Activated CD4-positive, alpha-beta T cell treated with anti-CD3 and anti-CD28 coated beads, Interleukin-2, amount 50 U/mL, for 1 hour (primary cell): ENCODE measurements at places on chromosomes 6 and 20.

GRCh38 chr6:131688286-131688685 is 12.9 kb downstream of the OR2A4 start:
- no peak for DNase-seq

GRCh38 chr6:38272222-38272621 is 367.5 kb downstream of the BTBD9 start:
- no peak for DNase-seq

DNA sequence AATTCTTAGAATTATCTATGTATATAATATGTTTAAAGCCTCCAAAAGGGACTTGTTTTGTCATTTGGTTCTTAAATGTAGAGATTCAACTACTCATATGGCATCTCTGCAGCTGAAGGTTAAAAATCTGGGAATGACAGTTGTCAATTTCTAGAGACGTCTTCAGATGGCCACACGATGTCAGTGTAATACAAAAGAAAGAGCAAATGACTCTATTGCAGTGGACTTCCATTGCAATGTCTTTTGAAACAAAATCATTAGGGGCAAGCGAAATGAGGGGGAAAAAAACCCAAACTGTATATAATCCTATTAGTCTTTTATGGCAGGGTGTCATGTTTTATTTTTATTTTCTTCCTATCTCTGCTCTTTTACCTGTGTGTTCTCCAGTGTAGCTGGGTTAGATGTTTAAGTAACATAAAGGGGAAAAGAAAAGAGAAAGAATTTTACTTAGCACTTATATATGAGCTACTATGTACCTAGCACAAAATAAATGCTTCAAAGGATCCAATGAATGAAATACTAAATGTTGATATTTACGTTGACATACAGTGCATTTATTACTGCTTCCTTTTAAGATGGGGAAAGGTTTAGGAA is 26.2 kb downstream of the CCN2 start:
- no peak for DNase-seq

DNA sequence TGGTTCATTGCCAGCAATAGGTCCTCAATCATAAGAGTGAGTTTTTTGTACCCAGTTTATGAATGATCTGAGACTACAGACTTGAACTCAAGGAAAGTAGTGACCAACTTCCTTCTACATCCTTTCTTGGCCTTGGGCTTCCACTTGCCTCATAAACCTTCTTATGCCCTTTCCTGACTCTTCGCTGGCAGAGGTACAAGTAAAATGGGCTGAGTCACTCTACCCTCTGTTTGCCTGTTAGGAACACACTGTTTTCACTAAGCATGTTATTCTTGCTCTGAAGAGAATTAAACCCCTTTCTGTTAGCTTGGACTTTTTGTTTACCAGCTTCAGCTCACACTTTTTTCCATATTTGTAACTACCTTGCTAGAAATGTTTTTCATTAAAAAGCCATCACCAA is 74.4 kb downstream of the PKHD1 start:
- DNase-seq: no peak

- DNase-seq: no peak
Observed at GRCh38 chr6:134343066-134343465, 25.2 kb upstream of the SGK1 start.

- no peak for DNase-seq
Observed at GRCh38 chr20:63262836-63263235, 8.6 kb upstream of the NKAIN4 start.
